ENCODE measurements at places on chromosomes 4 and X. TPM values are rescaled to one million over a fixed set of nuclear protein-coding genes. Genes with fewer than 3 reads are reported as not detected.
A peak's percentile ranks its signal among the peaks of the same experiment; 100 is the strongest.

DNA sequence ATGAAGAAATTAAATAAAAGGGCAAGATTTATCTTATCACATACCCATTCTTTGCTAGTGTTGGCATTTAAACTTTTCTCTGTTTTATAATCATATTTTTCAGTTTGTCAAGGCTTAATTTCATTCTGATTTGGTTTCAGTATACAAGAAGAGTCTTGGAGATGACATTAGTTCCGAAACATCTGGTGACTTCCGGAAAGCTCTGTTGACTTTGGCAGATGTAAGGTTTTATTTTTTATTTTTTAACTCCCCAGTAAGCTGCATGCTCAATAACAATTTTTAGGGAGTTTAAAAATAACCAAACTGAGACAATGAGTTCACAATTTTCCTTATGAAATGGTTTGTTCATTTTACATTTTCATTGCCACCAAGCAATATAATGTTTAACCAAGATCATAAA, 39.8 kb downstream of the ANXA3 start:
- no peak for DNase-seq

Gene PRMT9
- 5.4 TPM for total RNA-seq

- DNase-seq, result no peak
Observed at GRCh38 chrX:70386235-70386634, 36.9 kb upstream of the GDPD2 start.

Gene MUC7
- not detected for total RNA-seq

Gene PHKA1
- total RNA-seq, result 6.3 TPM

DNA sequence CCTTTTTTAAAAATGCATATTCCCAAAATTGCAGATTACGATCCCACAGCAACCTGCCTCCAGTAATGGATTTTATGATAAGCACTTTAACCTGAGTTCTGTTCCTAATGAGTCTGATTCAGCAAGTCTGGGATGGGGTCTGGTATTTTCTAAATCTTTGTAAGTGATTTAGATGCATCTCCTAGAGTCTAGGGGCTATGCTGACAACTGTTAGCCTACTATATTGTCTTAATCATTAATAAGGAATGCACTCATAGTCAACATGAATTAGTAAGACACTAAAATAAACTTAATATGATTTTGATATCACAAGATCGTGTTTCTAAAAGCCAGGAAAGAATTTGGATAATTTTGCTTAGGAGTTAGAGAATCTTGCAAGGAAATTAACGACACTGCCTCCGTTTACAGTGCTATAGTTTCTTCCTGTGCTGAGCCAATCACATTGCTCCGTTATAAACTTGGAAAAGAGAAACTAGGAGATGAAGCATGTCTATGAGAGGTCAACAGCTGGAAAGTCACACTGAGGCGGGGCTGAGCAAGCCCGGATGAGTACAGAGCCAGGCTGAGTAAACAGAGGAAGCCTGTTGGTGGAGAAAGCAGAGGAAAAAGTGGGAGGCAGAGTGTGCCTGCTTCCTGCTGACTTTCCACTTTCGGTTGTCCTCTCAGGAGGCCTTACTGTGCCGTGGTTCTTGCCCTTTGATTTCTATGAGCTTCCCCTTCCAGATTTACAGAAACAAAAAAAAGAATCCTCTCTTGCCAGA, 5.4 kb downstream of the SCARB2 start:
- peak; percentile 30 for DNase-seq

- DNase-seq, result no peak
Observed at GRCh38 chr4:128879283-128879682, 69.8 kb downstream of the JADE1 start.

Gene RAB39B
- total RNA-seq, result 3.3 TPM

Gene GPR78
- not detected for total RNA-seq

Gene DNAJB14
- total RNA-seq, result 19.8 TPM

Gene SRPK3
- total RNA-seq, result not detected

- no peak for DNase-seq
Observed at GRCh38 chr4:125116431-125116830, 198.3 kb upstream of the FAT4 start.

DNA sequence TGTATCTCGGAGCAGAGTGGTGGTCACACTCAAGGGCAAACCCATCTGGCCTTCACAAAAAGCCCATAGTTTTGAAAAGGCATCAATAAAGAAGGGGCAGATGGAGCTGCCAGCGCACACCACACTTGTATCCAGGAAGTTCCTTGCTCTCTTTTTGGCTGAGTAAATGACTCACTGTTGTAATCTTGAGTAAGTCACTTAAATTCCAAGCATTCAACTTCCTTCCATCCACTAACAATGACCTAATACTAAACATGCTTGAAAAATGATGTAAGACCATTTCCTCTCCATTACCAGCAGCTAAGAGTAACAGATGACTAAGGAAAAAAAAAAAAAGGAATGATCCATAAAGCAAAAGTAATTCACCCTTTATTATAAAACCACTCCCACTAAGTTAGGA, 32.4 kb upstream of the MYOZ2 start:
- no peak for DNase-seq

- no peak for DNase-seq
Observed at GRCh38 chr4:159160242-159160641, 57.4 kb downstream of the RAPGEF2 start.

GRCh38 chr4:104494185-104494584, 509 bp downstream of the CXXC4 start:
- DNase-seq, result no peak

GRCh38 chrX:138711399-138712347, at the start of gene FGF13:
TSS of gene FGF13 (minus strand) at chrX:138711717. CDS start at chrX:138711003, 714 bp downstream.
- DNase-seq, result peak; percentile 37

Data from Peyer's patch (tissue), 4 donors.